CD4-positive, alpha-beta T cell treated with Interleukin-4 for 4 hours (primary cell): ENCODE measurements at places on chromosomes 13 and 19.

DNA sequence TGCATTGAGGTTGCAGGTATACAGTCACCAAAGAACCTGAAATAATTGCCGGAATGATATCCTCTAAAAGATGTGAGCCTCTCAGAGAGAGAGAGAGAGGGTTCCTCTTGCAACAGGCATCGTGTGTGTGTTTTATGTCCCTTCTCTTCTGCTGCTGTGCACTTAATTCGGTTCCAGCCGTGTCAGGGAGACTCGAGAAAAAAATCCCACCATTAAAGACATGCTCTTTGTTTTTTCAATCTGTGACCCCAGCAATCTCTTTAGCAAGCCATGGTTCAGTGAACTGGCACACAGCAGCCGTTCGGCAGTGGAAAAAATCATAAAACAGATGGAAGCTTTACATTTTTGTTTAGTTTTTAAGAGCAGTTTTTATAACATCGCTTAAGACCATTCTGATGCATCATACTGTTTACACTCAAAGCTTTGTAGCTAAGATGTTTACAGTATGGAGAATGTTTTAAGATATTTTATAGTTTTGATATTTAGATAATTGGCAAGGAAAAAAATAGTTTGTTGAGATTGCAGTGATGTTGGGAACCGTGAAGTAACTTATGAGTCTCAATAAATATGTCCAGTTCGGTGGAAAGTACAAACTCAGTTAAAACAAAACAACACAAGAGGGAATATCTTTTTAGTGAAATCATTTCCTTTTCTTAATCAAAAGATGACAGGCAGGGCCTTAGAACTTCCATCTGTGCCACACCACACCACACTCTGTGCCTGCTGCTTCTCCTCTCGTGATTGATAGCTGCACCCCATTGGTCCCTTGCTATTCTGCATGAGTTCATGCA is 31.2 kb upstream of the ZNF536 start:
- DNase-seq = no peak

- no peak for DNase-seq
Observed at GRCh38 chr13:113660066-113660465, 2.1 kb upstream of the ATP4B start.

DNA sequence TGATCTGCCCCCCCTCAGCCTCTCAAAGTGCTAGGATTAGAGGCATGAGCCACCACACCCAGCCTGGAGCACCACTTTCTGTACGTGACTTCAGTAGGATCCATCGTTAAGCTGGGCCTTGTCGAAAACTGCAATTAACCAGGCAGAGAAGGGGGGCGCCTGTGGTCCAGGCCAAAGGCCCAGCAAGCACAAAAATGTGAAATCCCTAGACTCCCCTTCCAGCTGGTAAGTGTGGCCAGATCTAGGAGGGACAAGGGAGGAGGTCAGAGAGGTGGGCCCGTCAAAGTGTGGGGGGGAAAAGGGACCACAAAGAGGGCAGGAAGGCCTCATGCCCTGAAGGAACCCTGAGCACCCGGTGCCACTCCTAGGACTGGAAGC is 13.8 kb downstream of the DDX39A start:
- no peak for DNase-seq

DNA sequence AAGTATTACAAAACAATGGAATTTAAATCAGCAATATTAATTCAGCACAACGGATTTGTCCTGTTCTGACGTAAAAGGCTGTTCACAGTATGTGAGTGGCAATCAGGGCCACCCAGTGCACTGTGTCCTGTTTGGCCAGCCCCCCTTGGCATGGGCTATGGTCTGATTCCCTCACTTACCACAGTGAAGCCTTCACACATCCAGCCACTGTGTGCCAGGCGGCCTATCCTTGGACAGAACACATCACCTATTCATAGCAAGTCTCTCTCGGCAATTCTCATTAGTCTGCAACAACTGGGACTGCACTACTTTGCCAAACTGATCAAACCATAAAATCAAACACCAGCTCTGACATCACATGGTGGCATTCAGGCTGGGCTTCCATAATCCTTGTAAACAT is 221.5 kb upstream of the TSHZ3 start:
- no peak for DNase-seq
